ENCODE measurements at places on chromosomes 5 and 9.

GRCh38 chr9:105331160-105331559, 86.7 kb downstream of the SLC44A1 start:
- DNase-seq: no peak

- no peak for DNase-seq
Observed at GRCh38 chr5:75009556-75010345, 42.6 kb downstream of the GCNT4 start.

GRCh38 chr9:135119496-135120064, 32.1 kb downstream of the OLFM1 start:
- DNase-seq: no peak

DNA sequence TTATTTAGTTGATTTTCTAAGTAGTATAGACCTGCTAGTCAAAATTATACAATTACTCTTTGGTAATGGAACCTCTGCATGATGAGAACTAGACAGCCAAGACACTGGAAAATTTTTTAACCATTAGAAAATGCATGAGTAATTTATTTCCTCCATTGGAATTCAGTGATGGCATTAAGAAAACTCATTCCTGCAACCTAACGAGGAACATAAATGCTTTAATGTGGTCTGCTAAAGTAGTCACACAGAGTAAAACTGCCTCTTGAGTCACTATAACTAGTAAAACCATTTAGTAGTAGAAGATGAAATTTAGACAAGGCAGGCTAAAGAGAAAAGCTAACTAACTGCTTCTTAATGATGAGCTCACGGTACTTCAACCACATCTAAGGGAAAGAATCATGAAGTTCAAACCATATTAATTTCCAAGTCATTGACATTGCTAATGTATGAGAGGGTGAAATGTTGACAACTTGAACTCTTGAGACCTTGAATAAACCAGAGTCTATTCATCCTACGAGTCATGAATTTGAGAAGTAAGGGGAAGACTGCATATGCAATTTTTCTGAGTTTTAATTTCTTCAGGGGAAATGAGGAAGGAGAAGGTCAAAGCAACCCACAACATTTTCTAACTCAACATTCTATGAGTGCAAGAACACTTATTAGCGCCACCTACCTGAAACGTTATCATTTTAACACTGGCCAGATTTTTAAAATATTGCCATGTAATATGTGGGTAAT, 74.4 kb downstream of the GLIS3 start:
- peak; percentile 36 for DNase-seq

DNA sequence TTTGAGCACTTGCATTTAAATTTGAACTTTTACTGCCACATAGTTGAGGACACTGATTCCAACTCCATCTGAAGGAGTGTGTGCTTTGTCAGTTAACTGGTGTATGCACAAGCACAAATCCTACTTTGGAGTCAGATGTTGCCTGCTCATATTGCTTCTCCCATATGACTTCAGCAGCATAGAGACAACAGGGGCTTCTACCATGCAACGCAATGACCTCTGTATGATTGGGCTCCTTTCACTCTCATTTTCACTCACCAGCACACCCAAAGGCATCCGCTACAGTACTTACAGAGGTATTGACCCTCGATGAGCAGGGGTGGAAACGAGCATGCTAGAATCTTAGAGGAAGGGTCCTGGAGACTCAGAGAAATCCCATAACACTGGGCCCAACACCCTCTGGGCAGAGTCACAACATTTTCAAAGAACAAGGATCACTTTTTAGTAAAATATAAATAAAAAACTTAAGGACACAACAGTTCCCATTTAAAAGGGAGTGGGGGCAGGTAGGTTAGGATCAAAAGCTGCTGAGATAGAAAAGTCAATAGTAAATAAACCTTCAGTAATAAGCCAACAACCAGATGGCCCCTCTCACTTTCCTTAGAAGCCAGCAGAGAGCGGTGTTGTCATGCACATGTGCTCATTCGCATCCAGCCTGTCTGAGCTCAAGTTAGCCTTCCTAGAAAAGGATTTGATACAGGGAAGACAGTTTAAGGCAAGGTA, 203.8 kb downstream of the SNCAIP start:
- peak; percentile 73 for DNase-seq

DNA sequence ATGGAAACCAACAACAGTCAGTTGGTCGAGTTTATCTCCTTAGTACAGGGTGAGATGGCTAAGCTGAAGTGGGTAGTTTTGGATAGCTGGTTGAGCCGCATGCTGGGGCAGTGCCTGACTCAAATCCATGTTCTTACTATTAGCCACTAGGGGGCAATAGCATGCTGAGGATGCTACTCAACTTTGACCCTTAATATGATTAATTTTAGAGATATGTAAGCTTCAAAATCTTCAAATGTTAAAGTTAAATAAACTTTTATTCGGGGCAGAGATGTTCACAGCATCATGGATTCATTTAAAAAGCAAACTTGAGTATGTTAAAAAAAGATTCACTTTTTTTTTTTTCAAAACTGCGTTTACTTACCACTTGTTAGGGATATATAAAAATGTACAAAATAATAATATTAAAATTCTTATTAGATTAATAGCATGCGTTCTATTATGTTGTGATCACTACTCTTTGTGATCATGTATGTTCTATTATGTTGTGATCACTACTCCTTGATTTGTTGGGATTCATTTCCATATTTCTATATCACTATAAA, 57.0 kb downstream of the C9orf153 start:
- peak; percentile 63 for DNase-seq

DNA sequence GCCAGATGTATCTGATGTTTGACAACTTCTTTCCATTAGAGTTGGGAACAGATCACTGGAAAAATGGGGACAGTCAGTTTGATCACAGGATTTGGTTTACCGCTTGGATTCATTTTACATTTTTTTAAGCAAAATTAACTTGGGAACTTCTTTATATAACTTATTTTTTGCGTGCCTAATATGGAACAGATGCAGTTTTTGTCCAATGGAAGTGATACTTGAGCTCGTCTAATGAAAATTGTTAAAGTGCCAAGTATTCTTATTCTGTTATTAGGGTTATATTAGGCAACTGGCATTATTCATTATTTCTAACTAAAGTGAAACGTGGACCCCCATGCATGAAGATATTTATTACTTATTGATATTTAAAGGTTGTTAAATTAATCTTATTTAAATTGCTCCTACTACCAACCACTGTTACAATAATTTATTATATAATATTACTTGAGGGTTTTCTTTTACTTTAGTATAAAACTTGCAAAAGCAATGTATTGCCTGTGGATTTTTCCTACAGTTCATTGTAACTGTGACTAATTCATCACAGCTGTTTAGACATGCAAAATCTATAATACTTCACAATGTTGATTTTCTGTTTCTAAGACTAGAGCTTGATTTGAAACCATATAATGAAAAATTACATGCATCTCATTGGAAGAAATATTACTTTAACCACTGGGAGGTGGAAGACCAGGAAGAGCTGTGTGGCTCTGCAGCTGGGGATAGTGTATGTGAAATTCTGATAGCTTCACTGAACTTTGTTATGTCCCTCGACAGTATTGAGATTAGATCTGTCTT, 787.3 kb upstream of the WWC1 start:
- DNase-seq: no peak

GRCh38 chr5:154296525-154297159, 106.1 kb downstream of the GALNT10 start:
- DNase-seq: no peak

DNA sequence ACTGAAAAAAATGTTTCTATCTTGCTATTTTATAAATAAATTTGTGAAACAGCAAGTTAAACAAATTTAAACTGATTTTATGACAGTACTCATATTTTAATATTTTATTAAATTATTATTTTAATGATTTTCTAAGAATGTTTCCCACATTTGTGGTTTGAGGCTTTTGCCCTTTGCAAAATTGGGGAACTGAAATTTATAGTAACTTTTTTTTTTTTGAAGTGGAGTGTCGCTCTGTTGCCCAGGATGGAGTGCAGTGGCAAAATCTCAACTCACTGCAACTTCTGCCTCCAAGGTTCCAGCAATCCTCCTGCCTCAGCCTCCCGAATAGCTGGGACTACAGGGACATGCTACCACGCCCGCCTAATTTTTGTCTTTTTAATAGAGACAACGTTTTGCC, 7.2 kb upstream of the ADGRV1 start:
- no peak for DNase-seq
